ENCODE measurements at places on chromosomes 6 and 20.

GRCh38 chr6:5151360-5151954, 66.3 kb downstream of the PPP1R3G start:
- peak; percentile 27 for DNase-seq

DNA sequence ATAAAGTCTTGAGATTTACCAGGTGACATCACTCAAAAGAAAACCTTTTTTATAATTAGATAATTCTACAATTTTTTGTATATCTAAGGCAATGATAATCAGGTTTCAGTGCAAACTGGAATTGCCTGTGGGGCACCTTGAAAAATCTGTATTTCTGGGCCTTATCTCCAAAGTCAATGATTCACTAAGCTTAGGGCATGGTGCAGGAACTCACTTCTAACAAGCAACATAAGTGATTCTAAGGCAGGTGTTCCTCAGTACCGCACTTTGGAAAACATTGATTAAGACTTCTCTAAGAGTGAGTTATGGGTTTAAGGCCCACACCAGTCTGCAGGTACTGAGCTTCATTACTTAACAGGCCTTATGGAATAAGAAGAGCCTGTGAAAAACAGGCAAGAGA, 115.3 kb downstream of the COL12A1 start:
- DNase-seq: no peak

GRCh38 chr6:35158520-35158919, 17.4 kb upstream of the TCP11 start:
- DNase-seq: no peak

DNA sequence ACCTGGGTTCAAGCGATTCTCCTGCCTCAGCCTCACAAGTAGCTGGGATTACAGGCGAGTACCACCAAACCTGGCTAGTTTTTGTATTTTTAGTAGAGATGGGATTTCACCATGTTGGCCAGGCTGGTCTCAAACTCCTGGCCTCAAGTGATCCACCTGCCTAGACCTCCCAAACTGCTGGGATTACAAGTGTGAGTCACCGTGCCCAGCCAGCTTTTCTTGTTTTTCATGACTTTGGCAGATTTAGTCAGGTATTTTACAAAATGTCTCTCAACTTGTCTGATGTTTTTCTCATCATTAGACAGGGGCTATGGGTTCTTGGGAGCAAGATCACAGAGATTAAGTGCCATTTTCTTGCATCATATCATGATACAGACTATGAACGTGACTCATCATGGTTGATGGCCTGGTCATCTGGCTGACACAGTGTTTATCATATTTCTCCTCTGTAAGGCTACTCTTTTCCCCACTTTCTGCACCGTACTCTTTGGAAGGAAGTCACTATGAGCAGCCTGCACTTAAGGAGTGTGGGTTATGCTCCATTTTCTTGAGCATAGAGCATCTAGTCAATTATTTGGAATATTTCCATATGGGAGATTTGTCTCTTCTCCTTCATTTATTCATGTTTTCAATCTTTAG, 67.8 kb downstream of the RNF182 start:
- DNase-seq: peak; percentile 98

DNA sequence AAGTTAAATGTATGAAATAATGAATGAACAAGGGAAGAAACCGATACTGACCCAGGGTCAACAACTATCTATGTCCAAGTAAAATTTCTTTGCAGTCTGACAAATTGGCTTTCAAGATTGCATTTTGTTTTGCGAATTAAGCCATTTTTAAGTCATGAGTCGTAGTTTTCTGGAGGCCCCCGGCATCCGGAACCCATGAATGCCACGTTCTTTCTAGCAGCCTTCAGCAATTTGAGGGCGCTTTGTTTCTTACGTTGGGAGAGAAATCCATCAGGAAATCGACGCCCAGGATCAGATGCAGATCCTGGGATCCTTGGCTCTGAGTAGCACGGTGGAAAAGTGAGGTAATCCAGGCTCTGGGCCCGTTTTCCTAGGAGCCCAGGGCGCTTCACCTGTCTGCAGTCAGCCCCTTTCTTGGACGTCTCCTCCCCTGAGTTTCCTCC, 309 bp upstream of the ABRACL start:
- no peak for DNase-seq

- DNase-seq: no peak
Measured at GRCh38 chr20:49909499-49910339, 5.6 kb downstream of the SPATA2 start.

DNA sequence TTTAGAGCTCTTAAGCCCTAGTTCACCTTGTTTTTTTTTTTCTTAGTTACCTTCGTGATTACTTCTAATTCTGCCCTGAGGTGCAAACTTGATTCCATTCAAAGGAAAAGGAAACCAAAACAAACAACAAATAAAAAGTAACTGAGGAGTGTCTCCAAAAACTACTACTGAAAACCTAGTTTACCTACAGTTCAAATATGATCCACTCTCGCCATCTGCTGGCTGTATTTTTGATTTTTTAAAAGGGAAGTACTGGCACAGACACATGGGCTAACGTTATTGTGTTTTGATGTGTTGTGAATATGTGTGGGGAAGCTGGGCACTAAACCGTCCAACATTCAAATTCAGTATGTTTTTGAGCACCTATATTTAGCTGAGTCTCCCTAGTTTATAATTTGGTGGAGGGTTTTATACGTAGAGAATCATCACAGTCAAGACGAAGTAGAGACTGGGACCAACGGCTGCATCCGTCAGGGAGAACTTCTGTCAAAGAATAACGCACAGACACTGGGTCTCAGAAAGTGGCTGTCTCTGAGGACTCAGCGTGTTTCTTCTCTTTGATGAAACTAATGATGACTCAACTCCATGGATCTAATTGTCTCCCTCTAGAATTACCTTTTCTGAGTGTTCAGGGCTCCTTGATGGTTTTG, 373.5 kb upstream of the BTBD3 start:
- DNase-seq: peak; percentile 70

DNA sequence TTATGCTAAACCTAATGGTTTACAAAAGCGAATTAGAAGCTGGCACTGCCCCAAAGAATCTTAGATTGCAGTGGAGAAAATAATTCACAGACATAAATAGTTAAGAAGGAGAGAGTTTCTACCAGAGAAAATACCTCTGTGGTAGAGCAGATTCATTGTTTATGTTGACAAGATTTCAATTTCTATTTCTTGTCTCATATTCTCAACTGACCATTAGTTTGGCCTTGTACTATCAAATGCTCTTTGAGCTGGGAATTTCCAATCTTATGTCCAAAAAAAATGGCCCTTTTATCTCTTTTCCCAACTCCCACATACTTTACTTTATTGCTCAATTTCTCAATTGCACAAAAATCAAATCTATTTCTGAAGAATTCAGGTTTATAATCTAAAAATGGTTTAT, 804.1 kb upstream of the CITED2 start:
- peak; percentile 10 for DNase-seq

GRCh38 chr6:33634161-33634727, 13.1 kb downstream of the ITPR3 start:
- DNase-seq: no peak

DNA sequence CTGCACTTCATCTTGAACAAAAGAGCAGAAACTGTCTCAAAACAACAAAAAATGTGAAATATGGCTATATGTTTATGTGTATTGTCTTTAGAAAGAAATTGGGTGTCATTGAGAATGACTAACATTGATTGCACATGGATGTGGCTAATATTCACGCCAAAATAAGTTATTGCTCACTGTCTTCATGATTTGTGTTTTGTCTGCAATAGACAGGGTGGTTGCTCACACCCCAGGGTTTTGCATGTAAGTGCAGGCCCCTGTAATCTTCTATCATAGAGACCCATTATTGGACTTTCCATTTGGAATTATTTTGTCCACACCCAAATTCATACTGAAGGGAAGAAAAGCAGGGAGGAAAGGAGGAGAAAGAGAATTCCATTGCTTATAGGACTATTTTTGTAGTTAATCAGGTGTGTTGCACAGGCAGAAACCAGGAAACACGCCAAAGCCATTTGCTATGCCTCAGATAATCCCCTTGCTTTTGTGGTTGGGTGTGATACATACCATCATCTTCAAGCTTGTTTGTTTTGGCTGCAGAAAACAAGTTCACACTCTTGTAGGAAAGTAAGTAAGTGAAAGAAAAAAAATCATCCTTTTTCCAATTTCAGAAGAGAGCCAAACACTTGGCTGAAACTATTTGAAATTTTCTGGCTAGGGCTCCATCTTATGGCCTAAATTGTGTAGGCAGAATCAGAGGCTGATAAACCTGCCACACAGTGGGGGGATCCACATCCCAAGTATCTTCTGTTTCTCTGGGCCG, 214.1 kb downstream of the COL12A1 start:
- peak; percentile 17 for DNase-seq

- DNase-seq: no peak
Measured at GRCh38 chr6:14317387-14317970, 199.9 kb downstream of the CD83 start.

- DNase-seq: no peak
Measured at GRCh38 chr20:20446425-20447015, 78.6 kb downstream of the INSM1 start.

- no peak for DNase-seq
Measured at GRCh38 chr6:106844930-106845329, 129.6 kb downstream of the CD24 start.

- DNase-seq: no peak
Measured at GRCh38 chr6:103522045-103522444, 1337.7 kb downstream of the HACE1 start.

DNA sequence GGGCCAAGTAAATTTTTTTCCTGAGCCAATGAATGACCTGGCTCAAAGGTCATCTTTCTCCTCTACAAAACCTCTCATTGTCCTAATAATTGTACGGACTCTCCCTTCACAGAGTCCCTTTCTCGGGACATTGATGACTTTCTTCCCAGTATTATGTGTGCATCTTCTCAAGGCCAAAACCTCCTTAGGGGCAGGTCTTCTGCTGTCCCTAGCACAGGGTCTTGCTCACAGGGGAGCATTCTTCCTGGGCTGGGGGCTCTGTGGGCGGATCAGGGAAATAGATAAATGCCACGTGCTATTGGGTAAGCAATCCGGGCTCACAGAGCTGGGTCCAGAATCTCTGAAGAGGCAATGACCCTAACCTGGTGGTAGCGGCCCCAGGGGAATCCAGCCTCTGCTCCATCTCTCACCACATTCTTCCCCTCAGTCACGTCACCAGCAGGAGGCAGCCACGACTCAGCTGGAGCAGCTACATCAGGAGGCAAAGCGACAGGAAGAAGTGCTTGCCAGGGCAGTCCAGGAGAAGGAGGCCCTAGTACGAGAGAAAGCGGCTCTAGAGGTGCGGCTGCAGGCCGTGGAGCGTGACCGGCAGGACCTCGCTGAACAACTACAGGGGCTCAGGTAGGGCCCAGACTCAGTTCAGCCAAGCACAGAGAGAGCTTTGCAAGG, 23.5 kb downstream of the CEP250 start:
- DNase-seq: peak; percentile 23

DNA sequence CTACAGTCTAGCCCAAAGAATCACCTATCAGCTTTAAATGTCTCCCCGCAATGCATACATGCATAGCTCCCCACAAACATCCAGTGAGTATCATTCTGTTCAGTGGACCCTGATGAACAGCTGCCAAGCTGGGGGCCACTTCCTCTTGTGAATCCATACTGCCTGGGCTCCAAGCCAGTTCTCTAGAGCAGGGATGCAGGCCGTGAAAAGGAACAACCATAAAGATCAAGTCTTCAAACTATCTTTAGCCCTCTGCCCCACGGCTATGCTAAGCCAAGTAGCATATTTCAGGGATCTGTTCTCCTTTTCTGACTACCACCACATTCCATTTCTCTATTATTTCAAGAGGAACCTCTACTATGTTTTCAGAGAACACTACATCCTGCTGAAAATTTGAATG, 191.7 kb upstream of the BTBD3 start:
- no peak for DNase-seq

GRCh38 chr6:10434235-10434634, 19.4 kb upstream of the TFAP2A start:
- DNase-seq: peak; percentile 77

DNA sequence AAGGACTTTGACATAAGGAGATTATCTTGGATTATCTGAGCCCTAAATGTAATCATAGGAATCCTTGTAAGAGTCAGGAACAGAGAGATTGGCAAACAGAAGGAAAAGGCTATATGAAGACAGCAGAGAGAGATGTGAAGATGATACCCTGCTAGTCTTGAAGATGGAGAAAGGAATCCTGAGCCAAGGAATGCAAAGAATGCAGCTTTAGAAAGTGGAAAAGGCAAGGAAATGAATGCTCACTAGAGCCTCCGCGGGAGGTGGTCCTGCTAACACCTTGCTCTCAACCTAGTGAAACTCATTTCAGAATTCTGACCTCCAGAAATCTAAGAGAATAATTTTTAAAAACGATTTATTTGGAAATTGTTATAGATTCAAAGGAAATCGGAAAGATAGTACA, 117.1 kb downstream of the TBXT start:
- DNase-seq: no peak

DNA sequence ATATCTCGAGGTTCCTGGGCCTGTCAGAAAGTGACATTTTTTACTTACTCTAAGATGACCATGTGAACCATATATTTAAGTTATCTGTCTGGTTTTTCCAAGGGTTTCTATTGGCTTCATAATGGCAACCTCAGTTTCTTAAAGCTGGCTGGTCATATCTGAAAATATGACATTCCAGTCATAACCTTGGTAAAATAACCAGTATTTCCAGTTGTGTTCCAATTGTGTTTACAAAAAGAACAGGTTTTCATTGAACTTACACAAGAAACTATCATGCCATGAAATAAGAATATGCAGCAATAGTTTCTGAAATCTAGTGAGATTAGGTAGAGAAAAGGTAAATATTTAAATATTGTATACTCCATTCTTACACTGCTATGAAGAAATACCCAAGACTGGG, 61.7 kb upstream of the HMGN3 start:
- DNase-seq: no peak

GRCh38 chr6:50843842-50844241, 25.2 kb downstream of the TFAP2B start:
- DNase-seq: no peak

DNA sequence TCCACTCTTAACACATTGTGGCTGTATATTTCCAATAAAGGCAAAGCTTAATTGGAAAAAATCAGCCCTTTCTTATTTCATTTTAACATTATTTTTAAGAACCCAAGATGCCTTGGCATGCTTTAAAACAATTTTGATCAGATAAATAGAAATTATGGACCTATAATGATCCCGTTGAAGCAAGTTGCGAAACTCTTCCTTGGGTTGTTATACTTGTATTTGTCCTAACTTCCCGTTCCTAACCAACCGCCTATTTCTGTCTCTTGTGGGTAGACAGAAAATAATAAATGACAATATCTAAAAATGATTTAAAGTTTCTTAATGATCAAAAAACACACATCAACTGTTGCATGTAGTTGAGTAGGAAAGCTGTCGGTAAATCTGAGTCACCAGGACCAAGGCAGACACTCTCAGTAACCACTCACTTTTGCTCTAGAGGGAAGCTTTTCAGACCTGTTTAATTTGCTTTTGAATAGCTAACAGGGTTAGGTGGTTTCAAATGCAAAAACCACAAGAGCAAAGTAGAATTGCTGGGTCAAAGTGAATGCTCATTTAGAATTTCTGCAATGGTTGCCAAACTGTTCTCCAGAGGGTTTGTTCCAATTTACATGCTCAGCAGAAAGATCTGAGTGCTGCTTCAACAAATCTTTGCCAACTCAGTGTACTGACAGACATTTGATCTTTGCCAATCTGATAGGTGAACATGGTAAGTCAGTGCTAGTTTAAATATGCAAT, 34.2 kb upstream of the KCNK5 start:
- no peak for DNase-seq

Data from ELR (cell line).